ENCODE measurements at places on chromosomes 7 and 10. TPM values are rescaled to one million over a fixed set of nuclear protein-coding genes. Genes with fewer than 3 reads are reported as not detected.

DNA sequence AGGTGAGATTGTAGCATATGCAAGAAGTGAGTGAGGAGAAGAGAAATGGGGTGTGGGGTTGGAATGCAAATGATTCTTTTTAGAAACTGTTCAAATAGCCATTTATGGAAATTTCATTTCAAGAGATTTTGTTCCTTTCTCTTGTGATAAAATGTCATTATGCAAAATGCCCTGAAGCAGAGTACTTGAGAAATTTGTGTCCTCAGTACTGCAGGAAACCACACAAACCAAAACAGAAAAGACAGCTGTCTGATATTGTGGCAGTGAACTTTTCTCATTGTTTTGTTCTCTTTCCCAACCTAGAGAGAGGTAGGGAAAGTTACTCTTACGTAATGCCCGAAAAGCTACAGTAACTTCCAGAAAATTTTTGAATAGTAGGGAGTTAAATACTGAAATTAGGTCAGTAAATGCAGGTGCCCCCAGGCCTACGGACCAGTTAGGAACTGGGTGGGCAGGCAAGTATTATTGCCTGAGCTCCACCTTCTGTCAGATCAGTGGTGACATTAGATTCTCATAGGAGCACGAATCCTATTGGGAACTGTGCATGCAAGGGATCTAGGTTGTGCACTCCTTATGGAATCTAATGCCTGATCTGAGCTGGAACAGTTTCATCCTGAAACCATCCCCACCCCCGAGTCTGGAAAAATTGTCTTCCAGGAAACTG lies 34.0 kb downstream of the DLD start:
- no peak overlapping the region for H3K4me3 ChIP-seq
- peaks cover 8% of the 10 kb centered on the region for H3K4me1 ChIP-seq
- H3K27ac ChIP-seq = no peak overlapping the region
- H3K36me3 ChIP-seq = peaks cover 38% of the 10 kb centered on the region

- DNase-seq = no peak
- H3K4me1 ChIP-seq = peaks cover 12% of the 10 kb centered on the region
- no peak overlapping the region for H3K4me3 ChIP-seq
- peaks cover 27% of the 10 kb centered on the region for H3K36me3 ChIP-seq
Measured at GRCh38 chr7:135204341-135204749, 7.0 kb downstream of the WDR91 start.

DNA sequence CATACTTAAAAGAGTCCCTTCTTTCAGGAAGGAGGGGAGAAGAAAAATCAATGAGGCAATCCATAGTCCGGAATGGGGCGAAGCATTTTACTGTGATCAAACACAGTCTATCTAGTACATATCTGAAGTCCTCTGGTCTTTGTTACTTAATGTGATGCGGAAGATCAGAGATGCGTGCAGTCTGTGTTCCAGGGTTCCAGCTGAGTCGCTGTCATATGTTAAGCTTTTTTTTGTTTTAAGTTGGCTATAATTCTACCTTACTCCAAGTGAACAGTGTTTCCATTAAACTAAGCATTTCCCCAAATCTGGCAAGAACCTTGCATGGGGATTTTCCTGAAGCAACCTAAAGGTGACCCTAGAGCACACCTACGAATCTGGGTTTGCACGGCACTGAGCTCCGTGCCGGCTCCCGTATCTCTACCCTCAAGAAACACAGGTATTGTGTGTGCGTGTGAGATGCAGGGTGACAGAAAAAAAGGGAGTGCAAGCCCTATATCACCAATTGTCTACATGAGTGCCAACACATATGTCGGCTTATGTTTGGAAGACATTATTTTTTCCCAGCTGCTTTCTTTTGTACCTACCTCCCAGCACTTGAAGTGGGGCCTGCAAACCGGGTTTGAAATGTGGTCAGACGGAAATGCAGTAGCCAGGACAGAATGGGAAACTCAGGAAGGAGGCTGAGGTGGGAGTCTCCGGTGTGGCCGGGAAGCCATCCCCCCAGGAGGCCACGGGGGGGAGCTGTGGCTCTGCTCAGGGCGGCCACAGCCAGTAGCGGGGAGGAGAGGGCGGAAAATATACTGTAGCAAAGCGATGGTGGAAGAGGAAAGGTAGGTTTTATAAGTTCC lies 435.8 kb upstream of the MGMT start:
- H3K27me3 ChIP-seq = peaks cover 5% of the 10 kb centered on the region
- DNase-seq = no peak
- H3K4me1 ChIP-seq = no peaks in the 10 kb centered on the region
- no peaks in the 10 kb centered on the region for H3K36me3 ChIP-seq
- H3K4me3 ChIP-seq = no peak overlapping the region

DNA sequence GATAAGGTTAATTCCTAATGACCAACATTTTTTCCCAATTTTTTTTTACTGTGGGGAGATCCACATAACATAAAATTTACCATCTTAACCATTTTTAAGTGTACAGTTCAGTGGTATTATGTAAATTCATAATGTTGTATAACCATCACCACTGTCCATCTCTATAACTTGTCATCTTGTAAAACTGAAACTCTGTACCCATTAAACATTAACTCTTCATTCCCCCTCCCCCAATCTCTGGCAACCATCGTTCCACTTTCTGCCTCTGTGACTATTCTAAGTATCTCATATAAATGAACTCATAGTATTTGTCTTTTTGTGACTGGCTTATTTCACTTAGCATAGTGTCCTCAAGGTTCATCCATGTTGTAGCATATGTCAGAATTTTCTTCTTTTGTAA lies 46.0 kb upstream of the HPS1 start:
- no peaks in the 10 kb centered on the region for H3K27me3 ChIP-seq
- no peaks in the 10 kb centered on the region for H3K4me1 ChIP-seq
- no peak overlapping the region for H3K4me3 ChIP-seq
- DNase-seq = no peak

GRCh38 chr10:69446650-69447151 lies 4.6 kb upstream of the TSPAN15 start:
- no peaks in the 10 kb centered on the region for H3K4me1 ChIP-seq
- H3K4me3 ChIP-seq = no peak overlapping the region
- DNase-seq = no peak
- no peaks in the 10 kb centered on the region for H3K36me3 ChIP-seq

DNA sequence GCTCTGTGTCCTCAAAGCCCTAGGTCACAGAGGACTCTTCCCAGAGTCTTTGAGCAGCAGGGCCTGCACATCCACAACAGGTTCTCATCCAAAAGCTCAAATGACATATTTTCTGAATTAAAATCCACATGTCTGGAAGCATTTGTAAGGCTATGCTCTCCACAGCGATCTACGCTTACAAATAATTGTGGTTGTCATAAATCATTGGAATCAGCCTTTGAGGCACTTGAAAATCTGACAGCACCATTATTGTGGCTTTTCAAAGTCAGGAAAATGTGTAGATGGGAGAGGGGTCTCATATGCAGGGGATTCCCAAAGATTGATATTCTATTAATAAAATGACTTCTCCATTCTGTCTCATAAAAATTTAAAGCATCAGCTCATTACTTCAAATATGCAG lies 16.3 kb downstream of the GPR26 start:
- no peaks in the 10 kb centered on the region for H3K4me1 ChIP-seq
- H3K4me3 ChIP-seq = no peak overlapping the region
- no peaks in the 10 kb centered on the region for H3K27me3 ChIP-seq
- H3K27ac ChIP-seq = no peak overlapping the region
- no peaks in the 10 kb centered on the region for H3K36me3 ChIP-seq

- no peaks in the 10 kb centered on the region for H3K36me3 ChIP-seq
- H3K4me3 ChIP-seq = no peak overlapping the region
- DNase-seq = no peak
- no peak overlapping the region for H3K27ac ChIP-seq
- no peaks in the 10 kb centered on the region for H3K27me3 ChIP-seq
- H3K4me1 ChIP-seq = no peaks in the 10 kb centered on the region
Measured at GRCh38 chr10:71601273-71601672, 118.3 kb downstream of the C10orf105 start.

- no peak overlapping the region for H3K4me3 ChIP-seq
- H3K27ac ChIP-seq = no peak overlapping the region
- no peaks in the 10 kb centered on the region for H3K4me1 ChIP-seq
- H3K36me3 ChIP-seq = no peaks in the 10 kb centered on the region
- no peak for DNase-seq
- no peaks in the 10 kb centered on the region for H3K27me3 ChIP-seq
Measured at GRCh38 chr7:27686315-27686714, 23.6 kb upstream of the HIBADH start.

GRCh38 chr10:753530-753929 lies 64.1 kb upstream of the DIP2C start:
- H3K4me1 ChIP-seq = no peaks in the 10 kb centered on the region
- H3K27ac ChIP-seq = no peak overlapping the region
- no peaks in the 10 kb centered on the region for H3K27me3 ChIP-seq

- H3K27ac ChIP-seq = no peak overlapping the region
- H3K27me3 ChIP-seq = no peaks in the 10 kb centered on the region
- no peak for DNase-seq
- no peak overlapping the region for H3K4me3 ChIP-seq
- H3K4me1 ChIP-seq = no peaks in the 10 kb centered on the region
Measured at GRCh38 chr7:41053820-41054219, 649.1 kb downstream of the INHBA start.

Gene GPR146
- 20.3 TPM for total RNA-seq

Gene AKR1D1
- not detected for total RNA-seq

Gene AKR1C2
- total RNA-seq = 93.3 TPM

Gene DHX32
- total RNA-seq = 14.0 TPM

Data from thoracic aorta (tissue), 2 donors.